ENCODE measurements at places on chromosomes 1 and 21.
A peak's percentile ranks its signal among the peaks of the same experiment; 100 is the strongest.

DNA sequence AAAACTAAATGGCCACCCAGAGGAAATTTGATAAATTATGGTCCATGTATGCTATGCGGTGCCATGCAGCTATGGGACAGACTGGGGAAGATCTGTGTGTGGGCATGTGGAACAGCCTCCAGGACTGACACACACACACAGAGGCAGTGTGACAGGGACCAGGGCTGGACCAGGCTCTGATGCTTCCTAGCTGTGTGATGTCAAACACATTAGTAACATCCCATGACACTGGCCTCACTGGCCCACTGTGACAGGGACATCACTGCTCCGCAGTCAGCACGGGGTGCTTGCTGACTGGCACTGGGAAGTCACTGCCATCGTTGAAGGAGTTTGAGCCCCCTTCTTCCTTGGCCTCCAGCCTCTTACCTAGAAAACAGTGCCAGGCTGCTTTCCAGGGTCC, 13.9 kb downstream of the RAP1GAP start:
- no peak for DNase-seq

GRCh38 chr21:17780539-17780938, 38.6 kb downstream of the C21orf91 start:
- DNase-seq = no peak

GRCh38 chr1:107220036-107220435, 79.2 kb downstream of the NTNG1 start:
- no peak for DNase-seq

DNA sequence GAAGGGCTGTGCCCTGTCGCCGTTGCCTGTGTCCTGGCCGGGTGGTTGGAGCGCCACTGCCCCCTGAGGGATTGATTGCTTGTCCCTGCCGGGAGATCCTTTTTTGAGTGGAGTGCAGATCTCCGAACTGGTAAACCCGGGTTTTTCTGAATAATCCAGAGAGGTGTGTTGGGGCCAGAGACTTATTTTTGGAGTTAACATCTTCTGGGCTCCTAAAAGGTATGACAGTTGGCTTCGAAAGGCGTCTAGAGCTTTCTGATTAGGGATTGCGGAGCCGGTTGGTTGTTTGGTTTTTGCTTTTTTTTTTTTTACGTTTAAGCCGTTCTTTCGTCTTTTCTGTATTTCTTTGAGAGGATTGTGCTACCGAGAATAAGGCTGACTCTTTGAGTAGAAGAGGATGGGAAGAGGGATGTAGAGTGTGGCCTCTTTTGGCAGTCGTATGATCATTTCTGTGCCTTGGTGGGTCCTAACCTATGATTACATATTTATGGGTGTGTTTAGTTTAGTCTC, 756 bp downstream of the RLF start:
- DNase-seq = no peak

- no peak for DNase-seq
These were observed 344.8 kb upstream of the KAZN start for GRCh38 chr1:14253676-14254075.

- DNase-seq = no peak
These were observed 421.2 kb downstream of the DPYD start for GRCh38 chr1:97499667-97500066.

- no peak for DNase-seq
These were observed 24.4 kb downstream of the FTCD start for GRCh38 chr21:46130831-46131587.

- no peak for DNase-seq
These were observed 46.6 kb downstream of the SMYD2 start for GRCh38 chr1:214327514-214327913.

DNA sequence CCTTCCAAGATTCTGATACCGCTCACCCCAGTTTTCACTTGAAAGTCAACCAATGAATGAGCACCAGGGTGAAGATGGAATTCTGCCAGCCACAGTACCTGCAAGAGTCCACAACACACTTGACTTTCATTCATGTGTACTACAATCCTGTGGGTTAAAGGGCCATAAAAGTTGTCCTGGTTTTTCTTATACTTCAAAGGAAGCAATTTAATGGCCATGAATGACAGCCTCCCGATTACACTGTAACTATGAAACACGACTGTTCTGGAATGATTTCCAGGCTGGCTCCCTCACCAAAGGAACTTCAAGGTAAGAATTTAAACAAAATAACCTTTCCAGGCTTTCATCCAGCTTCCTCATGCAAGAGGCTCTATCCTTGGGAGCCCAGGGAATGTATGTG, 502.8 kb downstream of the SMYD3 start:
- DNase-seq = no peak

DNA sequence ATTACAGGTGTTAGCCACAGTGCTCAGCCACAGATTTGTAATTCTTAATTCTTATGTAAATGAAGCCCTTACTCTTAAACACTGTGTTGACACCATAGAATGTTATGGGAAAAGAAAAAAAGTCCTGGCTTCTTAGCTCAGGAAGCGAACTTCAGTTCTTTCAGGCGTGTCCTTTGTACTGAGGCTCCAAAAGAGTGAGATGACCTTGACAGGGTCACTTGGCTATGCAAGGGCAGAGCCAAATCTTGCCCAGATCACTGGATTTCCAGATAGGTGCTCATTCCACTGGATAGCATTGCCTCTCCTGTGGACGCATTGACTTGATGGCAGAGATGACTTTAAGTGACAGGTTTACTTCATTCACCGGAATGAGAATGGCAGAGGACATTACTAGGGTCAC, 4.8 kb downstream of the NFYC start:
- DNase-seq = no peak

GRCh38 chr1:235990330-235990795, 74.5 kb downstream of the NID1 start:
- DNase-seq = peak; percentile 60

DNA sequence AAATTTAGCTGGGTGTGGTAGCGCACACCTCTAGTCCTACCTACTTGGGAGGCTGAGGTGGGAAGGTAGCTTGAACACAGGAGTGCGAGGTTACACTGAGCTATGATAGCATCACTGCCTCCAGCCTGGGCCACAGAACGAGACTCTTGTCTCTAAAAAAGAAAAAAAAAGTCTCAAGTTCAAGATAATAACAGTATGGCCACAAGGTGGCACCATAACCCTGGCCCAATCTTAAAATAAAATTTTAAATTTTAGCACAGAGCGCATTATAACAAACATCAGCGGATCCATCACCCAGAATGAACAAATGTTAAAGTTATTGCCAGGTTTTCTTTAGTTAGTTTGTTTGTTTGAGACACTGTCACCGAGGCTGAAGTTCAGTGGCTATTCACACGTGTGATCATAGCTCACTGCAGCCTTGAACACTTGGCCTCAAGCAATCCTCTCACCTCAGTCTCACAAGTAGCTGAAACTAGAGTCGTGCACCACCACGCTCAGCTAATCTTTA, 2.9 kb upstream of the HTR6 start:
- peak; percentile 42 for DNase-seq

GRCh38 chr21:44927587-44928461, 7.1 kb upstream of the ITGB2 start:
- DNase-seq = peak; percentile 72

- DNase-seq = no peak
These were observed 51.0 kb upstream of the EFHD2 start for GRCh38 chr1:15358565-15359133.

DNA sequence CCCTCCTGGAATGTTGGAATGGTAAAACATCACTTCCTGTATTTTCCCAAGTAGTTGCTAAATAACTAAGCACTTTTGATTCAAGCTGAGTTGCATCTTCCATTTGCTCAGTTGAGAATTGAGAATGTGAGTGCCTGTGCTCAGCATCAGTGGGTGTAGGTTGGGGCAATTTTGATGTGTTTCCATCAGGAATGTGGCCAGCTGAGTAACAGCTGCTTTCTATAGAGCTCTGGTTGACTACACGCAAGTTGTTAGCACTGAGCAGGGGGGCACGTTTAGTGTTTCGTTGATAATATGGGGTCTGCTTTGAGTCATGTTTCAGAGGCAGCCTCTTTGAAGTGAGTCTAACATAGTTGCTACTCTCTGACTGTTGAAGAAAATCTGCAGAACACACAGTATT, 41.5 kb downstream of the LRRC53 start:
- no peak for DNase-seq

DNA sequence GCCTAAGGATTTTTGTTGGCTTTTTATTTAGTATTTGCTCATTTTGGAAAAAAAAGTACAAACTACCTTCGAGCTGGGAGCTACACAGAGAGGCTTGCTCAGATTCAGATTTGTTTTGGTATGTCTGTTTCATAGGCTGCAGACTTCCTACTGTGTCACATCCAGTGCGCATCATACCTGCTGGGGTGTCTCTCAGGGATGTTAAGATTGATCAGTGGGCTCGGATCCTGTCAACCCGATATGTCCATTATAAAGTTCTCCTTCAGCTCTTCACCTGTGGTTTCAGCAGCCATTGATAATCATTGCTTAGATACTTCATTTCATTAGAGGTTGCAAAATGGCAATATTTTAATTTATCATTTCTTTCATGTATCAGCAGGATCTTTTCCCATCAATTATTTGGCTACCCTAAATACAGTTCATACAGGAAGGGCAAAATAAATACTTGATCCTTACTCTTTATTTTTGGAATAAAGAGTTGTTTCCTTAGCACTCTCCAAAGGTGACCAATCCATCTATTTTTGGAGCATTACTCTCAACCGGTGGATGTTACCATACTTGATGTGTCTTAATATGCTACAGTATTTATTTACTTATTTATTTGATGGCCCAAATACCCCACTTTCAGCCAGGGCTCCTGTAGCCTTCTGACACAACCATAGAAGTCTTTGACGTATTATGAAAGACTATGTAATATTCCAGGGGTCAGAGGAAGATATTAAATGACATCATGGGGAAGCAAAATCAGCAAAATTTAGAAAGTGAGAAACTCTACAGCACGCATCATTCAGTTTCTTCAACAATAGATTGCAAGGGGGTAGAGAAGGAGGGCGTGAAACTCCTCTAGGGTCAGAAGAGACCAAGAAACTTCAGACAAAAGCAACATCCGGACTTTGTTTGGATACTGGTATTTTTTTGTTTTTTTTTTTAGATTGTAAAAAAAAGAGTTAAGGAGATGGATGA, 55.3 kb upstream of the HNRNPU start:
- DNase-seq = no peak

GRCh38 chr1:160210561-160210960, 5.4 kb downstream of the PEA15 start:
- no peak for DNase-seq

DNA sequence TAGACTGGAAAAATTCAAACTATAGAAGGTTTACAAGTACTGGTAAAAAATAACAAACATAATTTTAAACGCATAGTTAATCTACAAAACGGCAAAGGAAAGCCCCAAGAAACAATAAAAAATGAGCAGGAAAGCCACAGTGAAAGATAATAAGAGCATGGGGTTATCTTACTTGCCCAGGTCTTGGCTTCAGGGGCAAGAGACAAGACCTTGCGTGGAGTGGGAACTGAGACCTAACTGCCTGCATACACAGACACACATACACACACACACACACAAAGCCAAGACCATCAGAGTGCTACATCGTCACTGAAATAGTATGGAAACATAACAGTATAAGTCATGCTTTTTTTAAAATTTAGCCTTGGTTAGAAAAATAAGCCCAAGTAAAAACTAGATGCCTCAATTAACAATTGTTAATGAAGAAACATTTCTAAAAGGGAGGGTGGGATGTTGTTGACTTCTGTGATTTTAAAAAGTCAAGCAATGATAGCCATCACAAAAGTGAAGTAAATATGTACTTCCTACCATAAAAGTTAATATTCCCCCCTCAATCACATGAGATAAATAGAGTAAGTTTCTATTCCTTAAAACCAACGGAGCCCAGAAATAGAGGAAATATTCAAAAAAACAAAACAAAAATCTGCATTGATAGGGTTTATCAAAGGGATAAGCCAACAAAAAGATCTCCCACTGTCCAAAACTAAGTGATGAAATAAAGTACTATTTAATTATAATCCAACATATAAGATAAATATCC, 29.4 kb upstream of the CRP start:
- DNase-seq = no peak

GRCh38 chr21:21148009-21148408, 149.8 kb downstream of the NCAM2 start:
- no peak for DNase-seq

DNA sequence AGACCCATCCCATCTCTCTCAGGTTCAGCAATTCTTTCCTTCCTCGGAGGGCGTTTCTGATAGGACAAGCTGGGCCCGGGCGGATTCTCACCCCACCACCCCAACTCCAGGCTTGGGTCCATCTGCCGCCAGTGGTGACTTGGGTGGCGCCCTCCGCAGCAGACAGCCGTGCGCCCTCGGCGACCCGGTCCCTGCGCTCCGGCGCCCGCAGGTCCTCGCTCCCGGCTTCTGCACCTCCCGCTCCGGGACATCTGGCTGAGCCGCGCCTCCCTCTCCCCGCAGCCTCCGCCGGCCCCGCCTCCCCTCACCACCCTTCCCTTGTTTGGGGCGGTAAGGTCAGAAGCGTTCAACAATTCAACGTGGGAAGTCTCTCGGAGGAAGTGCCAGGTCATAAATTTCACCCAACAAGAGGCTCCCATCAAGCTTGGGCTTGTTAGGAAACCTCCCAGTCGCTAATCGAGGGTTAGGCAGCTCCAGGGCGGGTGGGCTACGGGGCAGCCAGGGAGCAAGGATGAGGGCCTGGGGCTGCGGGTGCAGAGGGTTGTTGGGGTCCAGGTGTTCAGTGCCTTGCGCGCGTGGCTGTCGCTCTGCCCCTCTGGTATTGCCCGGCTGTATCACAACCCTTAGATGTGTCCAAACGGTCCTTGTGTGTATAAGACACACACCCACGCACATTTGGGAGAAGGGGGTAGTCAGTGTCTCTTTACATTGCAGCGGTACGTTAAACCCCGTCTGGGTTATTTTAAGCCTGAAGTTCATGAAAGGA, 39.8 kb downstream of the OLIG1 start:
- no peak for DNase-seq

GRCh38 chr1:27886744-27887143, 14.4 kb downstream of the THEMIS2 start:
- DNase-seq = no peak

- DNase-seq = no peak
These were observed 4.5 kb downstream of the PEF1 start for GRCh38 chr1:31640179-31640578.

DNA sequence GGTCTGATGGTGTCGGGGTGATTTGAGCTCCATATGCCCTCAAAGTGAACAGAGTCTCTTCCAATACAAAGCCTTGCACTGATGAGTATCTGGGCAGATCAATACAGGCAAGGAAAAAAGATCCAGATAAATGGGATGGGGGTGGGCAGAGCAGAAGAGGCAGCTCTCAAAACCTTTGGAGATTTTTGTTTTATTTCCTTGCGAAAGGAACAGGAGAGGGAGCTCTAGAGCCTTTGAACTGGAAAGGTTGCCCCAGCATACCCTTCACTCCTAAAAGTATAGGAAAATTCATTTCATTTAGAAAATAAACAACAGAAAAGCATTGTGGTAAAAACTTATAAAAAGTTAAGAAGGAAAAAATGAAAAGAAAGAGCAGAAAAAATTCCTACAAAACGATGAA, 31.4 kb upstream of the OLIG2 start:
- DNase-seq = peak; percentile 47

DNA sequence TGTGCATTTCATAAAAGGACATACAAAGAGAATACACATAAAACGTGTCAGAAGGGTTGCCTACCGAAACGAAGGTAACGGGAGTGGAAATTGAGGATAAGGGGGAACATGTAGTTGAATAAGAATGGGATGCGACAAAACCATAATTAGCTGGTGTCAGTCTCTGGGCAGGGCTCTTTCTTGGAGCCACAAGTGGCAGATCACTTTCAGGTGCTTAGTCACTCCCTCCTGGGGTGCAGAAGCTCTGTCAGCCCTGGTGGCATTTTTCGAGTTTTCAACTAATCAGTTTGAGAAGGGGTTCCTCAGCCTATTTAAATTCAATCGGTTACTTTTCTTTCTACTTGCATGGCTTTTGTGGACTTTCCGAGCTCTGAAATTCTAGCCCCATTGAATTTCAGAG, 133.9 kb upstream of the IGSF21 start:
- DNase-seq = no peak

All from AG20443 (cell line).